ENCODE measurements at places on chromosomes 5 and 9.
A peak's percentile ranks its signal among the peaks of the same experiment; 100 is the strongest.

GRCh38 chr5:64158827-64159226 lies 6.8 kb upstream of the RNF180 start:
- no peak for DNase-seq

- DNase-seq = no peak
Measured at GRCh38 chr5:139845846-139846681, 50.5 kb downstream of the PSD2 start.

DNA sequence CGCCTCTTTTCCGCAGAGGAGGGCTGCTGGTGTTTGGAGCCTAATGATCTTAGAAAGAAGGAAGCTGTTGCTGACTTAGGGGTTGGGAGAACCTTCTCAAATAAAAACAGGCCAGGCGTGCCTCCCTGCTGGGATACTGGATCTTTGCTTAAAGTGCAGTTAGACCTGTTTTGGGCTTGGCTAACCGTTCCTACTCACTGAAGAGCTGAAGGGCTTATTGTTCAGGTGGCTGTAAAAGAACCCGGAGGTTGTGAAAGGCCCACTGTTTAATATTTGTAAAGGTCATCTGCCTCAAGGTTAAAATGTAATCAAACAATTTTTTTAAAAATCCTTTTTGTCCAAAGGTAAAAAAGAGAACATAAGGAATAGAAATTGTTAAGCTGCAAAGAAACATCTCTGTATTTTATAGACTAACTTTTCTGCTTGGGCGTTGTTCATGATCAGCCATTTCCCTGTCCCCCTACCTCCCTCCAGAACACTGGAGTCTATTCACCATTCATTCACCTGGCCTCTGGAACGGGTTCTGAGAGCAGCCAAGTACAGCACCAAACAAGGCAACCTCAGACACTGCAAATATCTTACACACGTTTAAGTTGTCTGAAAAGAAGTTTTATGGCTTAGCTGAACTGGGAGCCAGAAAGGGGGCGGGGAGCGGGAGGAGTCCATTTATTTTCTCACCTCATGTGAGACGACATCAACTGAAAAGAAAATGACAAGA lies 18.6 kb upstream of the MTMR12 start:
- no peak for DNase-seq

- no peak for DNase-seq
Measured at GRCh38 chr9:93205045-93205768, 21.3 kb downstream of the WNK2 start.

GRCh38 chr9:87682085-87682484 lies 43.8 kb upstream of the CTSL start:
- DNase-seq = no peak

DNA sequence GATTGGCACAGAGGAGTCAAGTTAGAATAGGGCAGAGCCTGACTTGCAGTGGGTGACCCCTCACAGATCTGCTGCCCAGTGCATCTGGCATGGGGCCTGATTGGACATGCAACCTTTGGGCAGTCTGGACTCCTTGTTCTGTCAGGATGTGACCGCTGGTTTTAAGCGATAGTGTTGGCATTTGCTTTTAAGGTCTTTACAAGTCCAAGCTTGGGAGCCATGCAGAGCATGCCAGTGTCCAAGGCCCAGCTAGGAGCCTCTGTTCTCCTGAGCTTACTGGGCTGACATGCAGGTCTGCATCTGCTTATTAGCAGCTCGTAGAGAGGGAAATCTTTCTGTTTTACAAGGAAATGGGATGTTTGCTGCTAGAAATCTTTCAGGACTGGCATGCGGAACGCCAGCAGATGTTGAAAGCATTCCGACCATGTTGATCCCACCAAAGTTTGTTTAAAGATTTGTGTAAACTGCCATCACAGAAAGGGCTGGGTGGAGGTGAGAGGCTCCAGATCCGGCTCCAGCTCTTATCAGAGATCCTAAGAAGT lies 27.5 kb downstream of the GADD45G start:
- DNase-seq = no peak

GRCh38 chr9:92426501-92427145 lies 2.4 kb upstream of the OMD start:
- DNase-seq = peak; percentile 26

GRCh38 chr5:129459777-129460671 lies at the start of gene ADAMTS19:
TSS of gene ADAMTS19 (plus strand) at chr5:129460298. CDS start at chr5:129460392, 94 bp downstream.
- DNase-seq = peak; percentile 2

- DNase-seq = no peak
Measured at GRCh38 chr5:2709976-2710689, 41.3 kb downstream of the IRX2 start.
